T1000 (cell line): ENCODE measurements at places on chromosomes 1 and 21.

GRCh38 chr1:169914531-169914930 lies 20.8 kb upstream of the SCYL3 start:
- DNase-seq = no peak

GRCh38 chr1:89578151-89578550 lies 53.5 kb downstream of the LRRC8B start:
- no peak for DNase-seq

DNA sequence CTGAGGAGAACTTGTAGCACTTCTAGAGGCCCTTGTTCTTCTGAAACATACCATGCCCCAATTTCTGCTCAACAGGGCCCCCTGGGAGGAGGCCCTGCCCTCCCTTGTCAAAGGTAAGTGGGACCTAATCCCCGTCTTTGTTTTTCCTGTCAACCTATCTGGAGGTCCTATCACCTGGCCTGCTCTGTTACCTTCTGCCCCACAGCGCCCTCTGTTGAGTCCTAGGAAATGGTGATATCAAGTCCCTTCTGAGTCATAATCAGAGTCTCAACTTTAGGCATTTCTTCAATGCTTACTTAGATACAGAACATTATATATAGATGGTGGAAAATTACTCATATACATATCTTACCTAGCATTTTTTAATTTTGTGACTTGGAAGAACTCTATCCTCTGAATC lies 28.2 kb upstream of the FCRL4 start:
- DNase-seq = no peak

DNA sequence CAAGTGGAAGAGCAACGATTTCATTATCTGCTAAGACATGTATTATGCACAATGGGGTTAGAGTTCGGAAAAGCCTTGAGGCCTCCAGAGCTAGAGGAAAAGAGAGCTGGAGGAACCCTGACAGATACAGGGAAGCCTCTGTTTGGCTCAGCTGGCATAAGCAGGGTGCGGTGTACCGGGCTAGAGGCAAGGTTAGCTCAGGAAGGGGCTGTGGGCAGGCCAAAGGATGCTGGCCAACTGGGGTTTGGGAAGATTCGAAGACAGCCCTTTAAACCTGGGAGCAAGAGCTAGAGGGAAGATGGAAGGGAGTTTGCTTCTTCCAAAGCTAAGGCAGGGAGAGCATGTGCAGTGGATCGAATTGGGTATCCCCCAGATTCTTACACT lies 107.6 kb upstream of the TLR5 start:
- DNase-seq = no peak

DNA sequence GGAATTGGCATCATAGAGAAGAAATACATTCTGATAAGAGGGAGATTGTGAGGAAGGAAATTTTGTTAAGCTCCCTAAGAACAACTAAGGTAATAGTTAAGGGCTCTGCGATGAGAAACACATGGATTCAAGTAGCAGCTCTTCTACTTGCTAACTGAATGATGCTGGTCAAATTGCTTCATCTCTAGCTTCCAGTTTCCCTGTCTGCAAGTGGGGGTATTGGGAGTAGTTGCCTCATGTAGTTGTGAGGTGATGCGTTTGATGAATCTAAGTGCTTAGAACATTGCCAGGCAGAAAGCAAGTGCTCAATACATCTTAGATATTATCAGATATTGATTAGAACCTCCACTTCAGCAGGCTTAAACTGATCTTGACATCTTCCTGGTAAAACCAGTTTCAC lies 84.8 kb downstream of the CD58 start:
- DNase-seq = no peak

DNA sequence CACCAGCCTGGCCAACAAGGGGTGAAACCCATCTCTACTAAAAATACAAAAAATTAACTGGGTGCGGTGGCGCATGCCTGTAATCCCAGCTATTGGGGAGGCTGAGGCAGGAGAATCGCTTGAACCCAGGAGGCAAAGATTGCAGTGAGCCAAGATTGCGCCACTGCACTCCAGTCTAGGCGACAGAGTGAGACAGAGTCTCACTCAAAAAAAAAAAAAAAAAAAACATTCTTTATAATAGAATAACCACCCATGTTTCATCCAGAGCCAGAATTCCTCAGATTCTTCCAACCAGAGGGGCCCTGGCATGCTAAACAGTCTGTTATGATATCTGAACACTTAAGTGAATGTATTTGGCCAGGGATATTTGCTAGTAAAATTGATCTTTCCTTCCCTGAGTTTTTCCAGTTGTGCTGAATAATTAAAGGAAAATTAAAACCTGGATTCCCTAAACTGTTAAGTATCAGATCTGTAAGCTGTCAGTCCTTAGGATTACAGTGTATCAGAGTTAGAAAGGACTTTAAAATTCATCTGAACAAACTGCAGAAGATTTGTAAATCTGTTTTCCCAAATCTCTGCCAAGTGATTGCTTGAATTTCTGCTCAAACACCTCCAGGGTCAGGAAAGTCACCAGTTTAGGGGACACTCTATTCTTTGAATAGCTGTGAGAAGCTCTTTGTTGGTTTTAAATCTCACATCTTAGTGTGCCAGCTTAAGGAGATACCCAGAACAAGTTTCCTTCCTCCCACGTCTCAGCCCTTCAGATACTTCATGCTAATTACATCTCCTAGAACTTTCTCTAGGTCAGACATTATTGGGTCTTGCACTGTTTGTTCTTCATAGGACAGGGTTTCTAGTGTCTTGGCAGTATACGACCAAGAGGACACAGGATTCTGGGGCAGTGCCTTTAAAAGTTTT lies 84.6 kb upstream of the BMP8A start:
- no peak for DNase-seq

DNA sequence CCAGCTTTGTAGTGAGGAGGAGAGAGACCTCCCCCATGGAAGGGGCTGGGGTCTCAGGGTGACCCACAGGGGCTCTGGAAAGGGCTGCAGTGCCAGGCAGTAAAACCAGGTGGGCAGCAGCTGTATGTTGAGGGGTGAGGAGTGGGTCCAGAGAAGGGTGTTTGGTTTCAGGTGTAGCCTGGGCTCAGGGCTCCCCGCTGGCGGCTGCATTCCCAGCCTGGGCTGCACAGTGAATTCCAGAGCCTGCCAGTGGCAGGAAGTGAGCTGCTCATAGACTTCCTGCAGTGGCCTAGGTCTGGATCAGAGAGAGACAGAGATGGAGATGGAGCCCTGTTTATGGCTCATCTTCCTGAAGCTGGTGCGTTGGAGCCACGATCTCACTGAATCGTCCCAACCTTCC lies 356.4 kb downstream of the PTPRU start:
- DNase-seq = no peak

DNA sequence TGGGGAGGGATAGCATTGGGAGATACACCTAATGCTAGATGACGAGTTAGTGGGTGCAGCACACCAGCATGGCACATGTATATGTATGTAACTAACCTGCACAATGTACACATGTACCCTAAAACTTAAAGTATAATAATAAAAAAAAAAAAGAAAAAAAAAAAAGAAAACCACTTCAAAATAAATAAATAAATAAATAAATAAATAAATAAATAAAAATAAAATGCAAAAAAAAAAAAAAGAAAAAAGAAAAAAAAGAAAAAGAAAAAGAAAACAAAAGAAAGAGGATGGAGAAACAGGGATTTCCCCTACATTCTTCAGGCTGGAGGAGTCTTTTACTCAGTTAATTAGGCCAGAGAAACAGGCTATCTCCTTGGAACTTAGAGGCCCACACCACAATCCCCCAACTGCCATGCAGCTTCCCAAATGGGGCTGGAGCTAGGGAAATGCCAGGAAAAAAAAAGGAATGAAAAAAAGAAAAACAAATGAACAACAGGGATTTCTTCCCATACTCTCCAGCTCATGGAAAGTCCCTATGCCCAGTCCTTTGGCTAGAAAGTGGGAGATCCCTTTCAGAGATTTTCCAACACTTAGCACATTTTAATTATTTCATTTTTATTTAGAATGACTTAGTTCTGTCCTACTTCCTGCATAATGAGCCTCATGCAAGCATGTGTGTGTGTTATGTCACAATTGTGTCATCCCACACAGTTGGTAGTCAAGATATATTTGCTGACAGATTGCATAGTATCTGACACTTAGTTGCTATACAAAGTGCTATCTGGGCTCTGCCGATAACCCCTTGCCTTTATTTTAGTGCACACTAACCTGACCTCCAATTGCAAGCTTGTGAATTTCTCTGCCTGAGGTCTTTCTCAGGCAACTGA lies 486.4 kb downstream of the PLPP3 start:
- DNase-seq = no peak

DNA sequence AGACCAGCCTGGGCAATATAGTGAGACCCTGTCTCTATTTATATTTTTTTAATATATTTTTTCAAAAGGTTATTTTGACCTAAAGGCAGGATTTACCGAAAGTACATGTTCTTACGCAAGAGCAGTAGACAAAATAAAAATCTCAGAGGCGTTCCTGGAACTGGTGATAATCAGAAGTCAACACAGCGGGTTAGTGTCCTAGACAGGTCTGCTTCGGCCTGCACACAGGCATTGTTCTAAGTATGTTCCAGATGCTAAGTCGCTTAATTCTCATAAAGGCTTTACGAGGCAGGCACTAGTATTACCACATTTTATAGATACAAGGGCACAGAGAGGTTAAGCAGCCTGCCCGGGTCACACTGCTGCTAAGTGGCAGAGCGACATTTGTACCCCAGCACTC lies 56.9 kb upstream of the SLC25A33 start:
- no peak for DNase-seq

DNA sequence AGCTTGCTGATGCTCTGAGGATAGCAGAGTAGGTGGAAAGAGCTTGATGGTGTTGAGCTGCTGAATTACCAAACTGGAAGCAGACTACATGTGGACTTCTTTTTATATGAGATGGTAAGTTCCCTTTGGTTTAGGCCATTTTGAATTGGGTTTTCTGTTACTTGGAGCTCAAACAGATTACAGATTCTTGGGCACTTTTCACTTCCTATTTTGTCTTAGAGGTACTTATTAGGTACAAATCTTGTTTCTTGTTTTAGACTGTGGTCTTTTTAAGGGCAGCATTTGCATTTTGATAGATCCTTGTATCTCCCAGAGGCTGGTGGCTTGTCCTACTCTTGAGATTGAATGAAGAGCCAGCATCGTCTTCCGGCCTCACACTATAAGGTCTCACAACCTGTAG lies 70.2 kb downstream of the GADD45A start:
- no peak for DNase-seq

GRCh38 chr1:67230539-67230938 lies 64.3 kb downstream of the IL23R start:
- no peak for DNase-seq

DNA sequence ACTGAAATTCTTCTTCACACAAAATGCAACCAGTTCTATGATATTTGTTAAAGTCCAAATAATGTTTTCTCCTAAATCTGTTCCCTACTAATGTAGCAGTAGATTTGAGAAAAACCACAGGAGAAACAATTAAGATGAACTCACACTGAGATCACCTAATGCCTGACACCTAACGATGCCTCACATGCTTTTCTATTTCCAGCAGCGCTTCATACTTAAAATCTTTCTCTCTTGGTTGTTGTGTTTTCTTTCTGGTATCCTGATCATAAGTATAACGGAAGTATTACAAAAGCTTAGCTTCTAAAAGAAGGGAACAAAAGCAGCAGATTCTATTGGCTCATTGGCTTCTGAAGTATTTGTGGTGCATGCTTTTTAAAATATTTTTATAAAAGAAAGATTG lies 267.2 kb upstream of the SGIP1 start:
- no peak for DNase-seq

DNA sequence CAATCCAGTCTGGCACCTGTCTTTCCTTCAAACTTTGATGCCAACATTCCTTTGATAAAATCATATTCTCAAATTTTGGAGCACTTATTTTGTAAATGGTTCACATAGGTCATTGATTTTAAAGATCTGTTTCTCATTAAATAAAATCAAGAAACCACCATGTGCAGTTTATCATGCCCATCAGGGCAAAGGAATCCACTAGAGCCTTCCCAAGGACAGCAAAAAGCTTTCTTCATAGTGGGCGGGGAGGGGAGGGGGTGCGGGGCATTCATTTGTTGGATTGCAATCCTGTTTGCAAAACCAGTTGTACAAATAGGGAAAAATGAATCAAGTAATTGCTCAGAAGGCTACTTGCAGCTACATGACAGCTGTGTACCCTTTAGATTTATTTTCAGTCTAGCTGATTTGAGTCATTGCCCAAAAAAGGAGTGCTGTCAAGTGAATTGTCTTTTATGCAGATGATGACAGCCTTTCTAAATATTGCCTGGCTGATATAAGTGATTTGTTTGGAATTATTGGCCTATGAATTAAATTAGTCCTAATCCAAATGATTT lies 23.0 kb downstream of the LRRC8B start:
- DNase-seq = no peak

DNA sequence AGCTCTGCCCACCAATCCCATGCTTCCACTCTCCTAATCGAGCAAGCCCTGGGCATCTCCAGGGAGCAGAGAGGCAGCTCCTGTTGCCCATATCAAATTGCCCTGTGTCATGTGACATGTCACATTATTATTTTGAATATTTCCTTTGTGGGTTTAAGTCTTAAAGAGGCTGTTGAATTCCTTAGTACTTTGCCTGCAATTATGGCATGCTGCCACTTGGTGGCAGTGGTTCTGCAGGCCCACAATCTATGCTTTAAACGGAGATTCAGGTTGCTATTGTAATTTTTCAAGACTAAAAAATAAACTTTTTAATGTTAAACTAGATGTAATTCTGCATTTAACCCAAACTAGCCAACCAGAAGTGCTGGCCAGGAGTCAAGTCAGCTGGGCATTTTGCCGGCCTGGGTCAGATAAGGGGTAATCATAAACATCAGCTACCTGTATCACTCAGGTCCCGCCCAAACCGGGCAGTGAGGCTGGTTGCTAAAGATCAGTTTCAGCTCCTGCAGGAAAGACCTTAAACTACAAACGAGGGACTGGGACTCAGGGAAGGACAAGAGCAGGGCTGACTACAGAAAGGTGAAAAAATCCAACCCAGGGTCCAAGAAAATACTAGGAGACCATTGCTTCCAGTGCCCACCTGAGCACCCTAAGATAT lies 37.3 kb upstream of the ARHGEF16 start:
- no peak for DNase-seq

- no peak for DNase-seq
Measured at GRCh38 chr21:34764715-34765284, 96.0 kb downstream of the CLIC6 start.

DNA sequence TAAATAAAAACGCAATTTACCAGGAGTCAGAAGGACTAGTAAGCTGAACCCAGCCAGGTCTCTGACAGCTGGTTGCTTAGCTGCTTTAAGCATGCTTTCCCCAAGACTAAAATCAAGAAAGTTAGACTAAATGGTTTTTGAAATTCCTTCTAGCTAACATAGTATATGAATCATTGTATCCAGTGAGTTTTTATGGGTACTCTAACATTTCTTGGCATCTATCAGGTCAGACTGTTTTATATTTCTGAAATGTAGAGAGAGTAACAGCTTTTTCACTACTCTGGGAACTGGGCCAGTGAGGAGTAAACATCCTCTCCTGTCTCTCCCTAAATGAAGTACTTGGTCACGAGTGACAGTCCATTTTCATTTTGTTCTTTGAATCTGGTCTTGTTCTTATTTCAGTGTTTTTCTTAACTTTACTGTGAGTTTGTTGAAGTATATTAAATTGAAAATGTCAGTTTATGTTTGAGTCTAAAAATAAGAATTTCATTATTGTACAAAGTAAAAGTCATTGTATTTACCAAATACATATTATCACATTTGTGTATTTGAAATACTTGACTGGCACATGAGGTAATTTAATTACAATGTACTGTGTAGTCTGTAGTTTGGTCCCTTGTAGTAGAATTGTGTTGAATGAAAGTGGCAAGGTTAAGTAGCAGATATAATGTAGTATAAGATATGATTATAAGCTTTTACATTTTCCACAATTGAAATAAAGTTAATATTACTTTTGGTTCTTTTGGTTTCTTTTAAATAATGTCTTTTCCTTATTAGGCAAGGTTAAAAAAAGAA lies 47.6 kb downstream of the PKN2 start:
- peak; percentile 20 for DNase-seq
